ENCODE measurements at places on chromosomes 7 and 10.

DNA sequence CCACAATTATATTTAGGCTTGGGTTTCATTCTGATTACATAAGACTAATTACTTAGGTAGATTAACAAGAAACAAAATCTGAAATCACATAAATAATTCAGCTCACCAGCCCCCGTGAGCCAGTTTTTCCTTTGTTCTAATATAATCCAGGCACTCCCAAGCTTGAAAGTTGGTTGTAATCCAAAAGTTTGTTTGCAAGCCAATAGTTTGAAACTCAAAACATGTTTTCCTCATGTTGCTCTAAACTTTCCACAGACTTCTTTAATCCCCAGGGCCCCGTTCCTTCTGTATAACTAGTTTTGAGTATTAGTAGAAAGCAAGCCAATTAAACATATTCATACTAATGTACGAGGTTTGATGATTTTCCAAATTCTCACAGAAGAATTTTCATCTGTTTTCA lies 56.1 kb downstream of the SP8 start:
- DNase-seq, result no peak

DNA sequence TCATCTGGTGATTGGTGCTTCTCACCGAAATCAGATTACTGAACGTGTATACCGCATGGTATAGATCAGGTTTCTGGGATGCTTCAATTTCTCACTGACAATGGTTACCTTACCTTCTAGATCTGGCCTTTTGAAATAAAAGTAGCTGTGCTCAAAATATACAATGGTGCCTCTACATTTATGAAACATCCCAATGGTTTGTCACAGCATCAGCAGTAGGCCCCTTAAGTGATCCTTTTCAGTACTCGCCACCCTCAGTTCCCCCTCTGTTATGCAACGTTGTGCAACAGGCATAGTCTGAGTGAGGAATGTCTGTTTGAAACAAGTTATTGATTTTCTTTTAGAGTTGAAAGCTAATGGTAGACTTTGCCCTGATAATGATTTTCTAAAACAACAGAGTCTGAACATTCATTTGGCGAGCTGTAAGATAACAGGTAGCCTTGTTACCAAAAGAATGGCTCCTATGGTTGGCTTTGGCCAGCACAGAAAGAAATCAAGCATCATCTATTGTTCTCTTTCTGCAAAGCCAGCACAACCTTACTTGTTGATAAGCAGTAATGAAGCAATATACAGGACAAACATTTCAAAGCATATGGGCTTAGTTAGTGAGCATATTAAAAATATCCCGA lies 693.9 kb downstream of the PARD3 start:
- no peak for DNase-seq

GRCh38 chr10:77188000-77188395 lies 449.6 kb downstream of the KCNMA1 start:
- DNase-seq, result no peak

DNA sequence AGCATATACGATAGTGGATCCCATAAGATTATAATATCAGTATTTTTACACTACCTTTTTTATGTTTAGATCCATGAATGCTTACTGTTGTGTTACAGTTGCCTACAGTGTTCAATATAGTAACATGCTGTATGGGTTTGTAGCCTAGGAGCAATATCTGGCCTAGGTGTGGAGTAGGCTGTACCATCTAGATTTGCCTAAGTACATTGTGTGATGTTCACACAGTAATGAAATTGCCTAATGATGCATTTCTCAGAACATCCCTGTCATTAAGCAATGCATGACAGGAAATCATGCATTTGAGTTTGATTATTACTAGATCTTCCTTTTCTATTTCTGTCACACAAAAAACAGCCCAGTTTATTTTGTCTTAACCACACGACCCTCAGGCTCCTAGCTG lies 14.5 kb downstream of the CBX3 start:
- DNase-seq, result no peak

DNA sequence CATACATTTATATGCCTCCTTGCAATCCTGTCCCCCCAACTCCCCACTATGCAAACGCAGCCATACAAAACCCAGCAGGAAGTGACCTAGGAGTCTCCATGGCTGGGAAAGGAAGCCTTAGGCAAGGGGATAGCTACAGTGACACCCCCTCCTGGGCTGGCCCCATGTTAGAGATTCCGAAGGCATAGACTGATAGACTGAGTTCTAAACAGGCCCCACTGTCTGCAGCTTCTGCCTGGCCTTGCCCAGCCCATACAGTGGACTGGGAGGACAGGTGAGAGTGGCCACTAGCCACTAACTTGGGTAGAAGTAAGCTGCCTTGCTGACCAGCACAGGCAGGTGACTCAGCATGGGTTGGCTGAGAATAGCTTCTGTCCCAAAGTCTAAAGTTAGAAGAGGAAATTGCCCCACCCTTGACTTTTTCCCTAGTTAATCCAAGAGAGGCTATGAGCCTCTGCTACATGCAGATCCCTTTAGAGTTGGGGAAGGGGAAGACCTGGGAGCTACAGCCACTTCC lies 106.3 kb downstream of the C10orf105 start:
- DNase-seq, result no peak

DNA sequence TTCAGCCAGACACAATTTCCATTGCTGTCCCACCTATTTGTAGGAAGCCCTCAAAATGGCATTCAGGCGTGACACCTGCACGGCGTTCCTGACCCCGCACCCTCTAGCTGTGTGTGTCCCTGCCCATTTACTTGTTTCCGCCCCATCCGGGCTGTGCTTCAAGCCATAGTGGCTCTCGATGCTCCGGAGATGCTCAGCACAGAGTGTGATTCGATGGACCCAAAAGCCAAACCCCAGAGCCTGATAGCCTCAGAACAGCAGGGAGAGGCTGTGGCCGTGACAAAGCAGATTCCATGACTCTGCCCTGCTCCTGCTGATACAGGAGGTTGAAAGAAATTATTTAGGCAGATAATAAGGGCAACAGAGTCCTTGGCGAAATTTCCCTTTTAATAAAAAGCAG lies 13.4 kb downstream of the BUD31 start:
- DNase-seq, result no peak

GRCh38 chr7:99623702-99624447 lies 7.1 kb downstream of the ZSCAN25 start:
- peak; percentile 67 for DNase-seq
